ENCODE measurements at places on chromosomes 3 and 15. TPM values are rescaled to one million over a fixed set of nuclear protein-coding genes. Genes with fewer than 3 reads are reported as not detected.

GUCA1C gene
- not detected for total RNA-seq

GABRR3 gene
- not detected for total RNA-seq

GCNT3 gene
- total RNA-seq, result not detected

FBN1 gene
- total RNA-seq, result 87.0 TPM

TERC gene
- total RNA-seq, result 92.2 TPM

FBXO40 gene
- total RNA-seq, result not detected

CLDN1 gene
- total RNA-seq, result 0.59 TPM

CRBN gene
- 38.7 TPM for total RNA-seq

CKMT1A gene
- total RNA-seq, result not detected

LYSMD4 gene
- 3.4 TPM for total RNA-seq

ACKR4 gene
- total RNA-seq, result not detected

TYRO3 gene
- total RNA-seq, result 3.9 TPM

EFCC1 gene
- total RNA-seq, result not detected

PRRT3 gene
- total RNA-seq, result 3.2 TPM

LDHAL6B gene
- not detected for total RNA-seq

SELENOS gene
- 64.9 TPM for total RNA-seq

KLHL6 gene
- not detected for total RNA-seq

KBTBD13 gene
- not detected for total RNA-seq

OR5AC2 gene
- not detected for total RNA-seq

KBTBD8 gene
- 0.74 TPM for total RNA-seq

MB21D2 gene
- 10.3 TPM for total RNA-seq

CHRM5 gene
- not detected for total RNA-seq

ALPK3 gene
- 0.84 TPM for total RNA-seq

CPB1 gene
- total RNA-seq, result 0.15 TPM

IQCH gene
- 1.9 TPM for total RNA-seq

NPAP1 gene
- total RNA-seq, result not detected

ACVR2B gene
- 1.5 TPM for total RNA-seq

ADAMTSL3 gene
- total RNA-seq, result 1.0 TPM
